Activated CD4-positive, alpha-beta T cell treated with anti-CD3 and anti-CD28 coated beads, Interleukin-2, amount 10 ng/mL, durations not matched to agents 24 days and 14 days (primary cell): ENCODE measurements at places on chromosomes 16 and 17. TPM values are rescaled to one million over a fixed set of nuclear protein-coding genes. Genes with fewer than 3 reads are reported as not detected.
A peak's percentile ranks its signal among the peaks of the same experiment; 100 is the strongest.

NACA2 gene
- not detected in 2 replicates for total RNA-seq

DNA sequence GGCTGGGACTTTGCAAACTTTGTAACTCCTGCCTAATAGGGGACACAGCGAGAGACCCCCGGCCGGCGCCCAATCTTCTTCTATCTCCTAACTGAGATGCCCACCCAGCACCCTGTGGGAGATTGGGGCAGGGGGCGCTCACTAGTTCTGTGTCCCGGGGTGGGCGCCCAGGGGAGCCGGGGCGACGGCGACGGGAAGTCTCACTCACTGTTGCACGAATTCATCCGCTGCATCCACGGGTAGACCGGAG lies 3.9 kb upstream of the HOXB5 start:
- no peak for DNase-seq

CDK3 gene
- 6.6 and 7.4 TPM in 2 replicates for total RNA-seq

ACSM2A gene
- 0.17 TPM in 1 of 2 replicates, not detected in the other for total RNA-seq

DNA sequence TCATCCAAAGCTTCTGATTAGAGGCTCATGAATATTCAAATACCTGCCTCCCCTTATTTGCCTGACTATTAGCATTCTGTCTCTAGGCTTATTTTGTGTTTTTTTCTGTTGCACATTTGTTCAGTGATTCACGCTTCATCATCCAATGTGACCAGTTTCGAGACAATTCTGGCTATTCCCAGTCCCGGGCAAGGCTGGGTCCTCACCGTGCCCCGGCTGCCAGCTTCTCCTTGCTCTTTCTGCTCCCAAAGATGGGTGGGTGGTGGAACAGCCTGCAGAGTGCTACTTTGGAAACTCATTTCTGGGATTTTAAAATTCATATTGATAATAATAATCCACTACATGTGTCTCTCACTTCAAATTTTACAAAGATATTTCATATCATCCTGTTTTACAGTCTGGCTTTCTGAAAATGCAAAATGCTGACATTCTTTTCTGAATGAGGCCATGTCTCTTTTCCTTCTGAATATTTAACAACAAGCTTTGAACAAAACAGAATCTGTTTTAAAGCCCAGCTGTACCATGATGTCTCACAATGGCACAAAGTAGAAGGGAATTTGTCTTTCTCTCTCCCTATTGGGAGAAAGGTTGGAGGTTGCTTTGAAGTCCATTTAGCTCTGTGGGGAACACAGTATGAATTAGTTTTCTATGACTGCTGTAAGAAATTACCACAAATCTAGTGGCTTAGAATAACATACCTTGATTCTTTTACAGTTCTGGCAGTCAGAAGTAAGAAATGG lies 116.9 kb upstream of the CDH13 start:
- DNase-seq = no peak

DNA sequence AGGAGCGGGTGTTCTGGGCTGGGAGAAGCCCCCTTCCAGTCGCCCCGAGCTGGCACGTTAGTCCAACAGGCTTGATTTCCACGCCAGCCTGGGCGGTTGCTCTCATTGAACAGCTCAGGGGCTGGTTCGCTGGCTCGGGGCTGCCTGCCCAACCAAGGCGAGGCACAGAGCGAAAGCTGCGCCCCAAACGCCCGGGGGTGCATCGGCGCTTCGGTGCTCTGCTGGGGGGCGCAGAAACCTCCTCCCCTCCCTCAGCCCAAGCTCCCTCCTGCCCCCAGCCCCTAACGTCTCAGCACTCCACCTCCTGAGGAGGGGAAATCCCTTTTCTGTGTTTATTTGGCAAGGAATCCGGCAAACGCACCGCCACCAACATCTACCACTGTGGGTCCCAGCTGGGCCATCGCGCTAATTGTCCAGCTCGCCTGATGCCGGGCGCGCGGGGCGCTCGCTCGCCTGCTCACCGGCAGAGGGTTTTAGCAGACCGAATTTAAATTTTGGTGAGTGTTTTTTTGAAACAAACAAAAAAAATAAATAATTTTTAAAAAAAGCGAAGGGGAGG lies 29.5 kb upstream of the RBFOX1 start:
- DNase-seq = no peak

DNA sequence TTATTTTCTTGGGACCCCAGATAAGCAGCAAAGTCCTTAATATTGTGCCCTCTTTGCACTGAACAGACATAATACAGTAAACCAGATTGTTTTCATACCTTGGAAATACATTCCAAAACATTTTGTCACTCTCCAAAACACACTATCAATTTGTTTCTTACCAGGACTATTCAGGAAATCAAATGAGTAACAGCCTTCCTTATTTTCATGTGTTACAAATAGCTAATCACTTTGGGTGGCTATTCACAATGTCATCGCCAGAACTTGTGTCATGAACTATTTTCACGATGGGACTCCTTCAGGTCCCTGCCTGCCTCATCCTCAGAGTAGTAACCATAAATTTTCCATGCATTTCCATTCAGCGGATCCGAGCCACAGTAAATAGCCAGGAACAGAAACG lies 104.5 kb downstream of the MAP2K6 start:
- no peak for DNase-seq

PRSS53 gene
- 4.3 and 4.8 TPM in 2 replicates for total RNA-seq

DNA sequence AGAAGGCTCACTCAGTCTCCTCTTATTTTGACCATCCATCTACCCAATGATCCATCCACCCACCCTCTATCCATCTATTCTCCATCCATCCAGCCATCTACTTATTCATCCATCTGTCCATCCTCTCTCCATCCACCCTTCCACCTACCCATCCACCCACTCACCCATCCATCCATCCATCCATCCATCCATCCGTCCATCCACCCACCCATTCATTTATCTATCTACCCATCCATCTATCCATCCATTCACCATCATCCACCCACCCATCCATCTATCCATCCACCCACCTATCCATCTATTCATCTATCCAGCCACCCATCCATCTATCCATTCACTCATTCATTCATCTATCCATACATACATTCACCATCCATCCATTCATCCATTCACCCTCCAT lies 45.8 kb upstream of the PLCG2 start:
- no peak for DNase-seq

- no peak for DNase-seq
Observed at GRCh38 chr16:53968896-53969295, 264.9 kb downstream of the FTO start.

DNA sequence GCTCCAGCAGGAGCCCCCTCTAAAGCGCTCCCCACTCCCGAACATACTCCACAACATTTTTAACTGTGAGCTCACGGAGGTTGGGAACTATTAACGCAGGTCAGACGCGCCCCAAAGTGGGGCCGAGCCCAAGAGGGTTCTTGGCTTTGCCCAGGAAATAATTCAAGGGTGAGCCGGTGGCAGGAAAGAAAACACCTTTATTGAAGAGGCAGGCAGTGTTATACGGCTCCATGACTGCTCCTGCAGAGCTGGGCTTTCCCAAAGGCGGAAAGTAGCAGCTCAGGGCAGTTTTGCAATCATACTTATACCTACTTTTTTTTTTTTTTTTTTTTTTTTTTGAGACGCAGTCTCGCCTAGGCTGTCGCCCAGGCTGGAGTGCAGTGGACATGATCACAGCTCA lies 6.2 kb downstream of the ADCY9 start:
- DNase-seq = no peak

DNA sequence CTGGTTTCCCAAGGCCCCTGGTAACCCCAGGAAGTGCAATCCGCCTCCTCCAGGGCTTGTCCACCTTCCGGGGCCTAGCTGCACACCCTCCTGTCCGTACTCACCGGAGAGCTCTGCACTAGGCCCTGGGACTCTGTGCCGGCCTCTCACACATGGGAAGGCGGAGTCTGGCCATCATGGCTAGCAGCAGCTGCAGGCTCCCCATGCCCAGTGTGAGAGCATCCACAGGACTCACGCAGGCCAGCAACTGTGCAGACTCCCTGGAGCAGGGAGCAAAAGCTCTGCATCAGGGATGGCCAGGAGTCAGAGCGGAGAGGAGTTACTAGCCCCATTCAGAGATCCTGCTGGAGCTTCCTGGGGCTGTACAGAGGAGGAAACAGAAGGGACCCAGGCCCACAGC lies 20.2 kb downstream of the FOXN1 start:
- no peak for DNase-seq

- DNase-seq = no peak
Observed at GRCh38 chr16:24524855-24525677, 14.3 kb upstream of the RBBP6 start.

- DNase-seq = no peak
Observed at GRCh38 chr17:68693466-68693865, 92.3 kb upstream of the FAM20A start.

- peak; percentile 27 for DNase-seq
Observed at GRCh38 chr17:5837055-5837491, 233.1 kb upstream of the WSCD1 start.

B3GNT9 gene
- 5.5 and 5.6 TPM in 2 replicates for total RNA-seq

- peak; percentile 83 for DNase-seq
Observed at GRCh38 chr17:51371732-51372151, 111.4 kb downstream of the UTP18 start.

DNA sequence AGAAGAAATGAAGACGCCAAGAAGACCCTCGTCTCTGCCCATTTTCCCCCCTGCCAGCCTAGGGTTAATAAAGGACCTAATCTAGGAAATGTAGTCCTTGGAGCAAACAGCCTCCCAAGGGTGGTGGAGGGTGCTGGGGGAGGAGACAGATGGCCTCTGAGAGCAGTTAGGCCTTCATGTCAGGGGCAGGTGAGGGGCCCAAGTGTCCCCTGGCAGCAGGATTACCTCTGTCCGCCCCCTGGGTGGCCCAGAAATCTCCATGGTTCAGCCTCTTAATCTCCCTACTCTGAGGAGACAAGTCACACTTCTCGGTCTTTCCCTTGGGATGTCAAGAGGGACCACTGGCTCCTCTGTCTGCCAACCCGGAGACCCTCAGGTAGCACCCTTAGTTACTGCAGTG lies 365.4 kb upstream of the TNRC6C start:
- no peak for DNase-seq

DNA sequence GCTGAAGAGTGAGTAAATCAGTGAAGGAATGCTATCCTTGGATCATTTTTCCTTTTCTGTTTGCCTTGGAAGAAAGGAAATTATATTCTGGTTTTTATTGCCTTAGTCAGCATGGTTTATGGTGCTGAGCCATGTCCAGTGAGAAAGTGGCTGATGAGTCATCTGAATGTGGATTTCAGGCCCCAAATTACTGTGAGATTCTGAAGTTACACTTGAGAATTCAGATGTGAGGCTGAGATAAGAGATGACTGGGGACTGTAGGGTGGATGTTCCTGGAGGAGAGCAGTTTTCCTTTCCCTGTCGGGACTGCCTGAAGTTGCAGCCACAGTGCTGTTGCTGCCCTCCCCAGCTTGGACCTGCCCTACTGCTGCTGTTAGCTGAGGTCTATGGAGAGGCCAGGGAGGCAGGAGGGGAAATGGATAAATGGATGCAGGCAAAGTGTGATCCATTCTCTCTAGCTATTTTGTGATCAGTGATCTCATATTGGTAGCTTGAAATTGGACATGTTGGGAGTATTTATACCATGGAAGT lies 4.2 kb upstream of the MAP3K14 start:
- DNase-seq = no peak

ATP1B2 gene
- total RNA-seq = 0.14 and 0.37 TPM in 2 replicates

- no peak for DNase-seq
Observed at GRCh38 chr17:57092171-57092570, 7.1 kb downstream of the AKAP1 start.

SLC47A2 gene
- total RNA-seq = not detected in 2 replicates

GRCh38 chr16:35182043-35182677 lies 1722.7 kb downstream of the TP53TG3F start:
- DNase-seq = no peak

OTOP2 gene
- total RNA-seq = not detected in 2 replicates

ORAI3 gene
- 11.8 and 12.7 TPM in 2 replicates for total RNA-seq

DNA sequence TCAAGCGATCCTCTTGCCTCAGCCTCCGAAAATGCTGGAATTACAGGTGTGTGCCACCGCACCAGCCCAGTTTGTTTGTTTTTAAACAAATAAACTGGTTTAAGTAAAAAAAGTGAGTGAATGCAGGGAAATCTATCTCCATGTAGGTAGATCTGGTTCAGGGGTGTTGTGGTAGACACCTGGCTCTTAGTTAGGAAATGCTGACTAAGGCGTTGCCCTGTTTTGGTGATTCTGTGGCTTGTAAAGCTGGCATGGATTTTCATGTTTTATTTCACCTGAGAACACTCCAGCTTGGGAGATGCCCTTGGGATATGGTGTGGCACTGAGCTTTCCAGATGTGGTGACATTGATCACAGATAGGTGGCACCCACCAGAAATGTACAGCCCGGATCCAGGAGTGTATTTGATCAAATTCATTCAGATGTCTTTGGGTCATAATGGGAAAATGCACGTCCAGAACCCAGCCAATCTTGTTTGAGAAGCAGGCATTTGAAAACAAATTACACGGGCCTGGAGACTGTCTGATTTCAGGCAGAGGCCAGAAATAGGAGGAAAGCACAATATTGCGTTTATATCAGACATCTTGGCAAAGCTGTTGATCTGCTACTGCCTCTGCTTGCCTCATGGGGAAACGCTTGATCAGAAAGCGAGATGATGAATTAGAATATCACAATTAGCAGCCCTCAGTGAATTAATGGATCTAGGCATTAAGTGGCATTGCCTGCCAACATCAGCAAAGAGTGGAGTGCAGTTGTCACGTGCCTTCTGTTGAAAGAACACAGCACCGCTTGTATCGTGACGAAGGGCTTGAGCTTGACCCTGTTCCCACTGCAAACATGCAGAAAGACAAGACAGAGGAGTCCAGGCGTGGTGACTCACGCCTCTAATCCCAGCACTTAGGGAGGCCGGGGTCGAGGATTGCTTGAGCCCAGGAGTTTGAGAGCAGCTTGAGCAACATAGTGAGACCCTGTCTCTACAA lies 7.3 kb upstream of the IL34 start:
- no peak for DNase-seq

UTS2R gene
- 0.14 TPM in 1 of 2 replicates, not detected in the other for total RNA-seq

GJD3 gene
- 0.23 and 0.38 TPM in 2 replicates for total RNA-seq

C1QTNF1 gene
- not detected in 2 replicates for total RNA-seq

GRCh38 chr16:86533076-86533475 lies 22.0 kb downstream of the MTHFSD start:
- no peak for DNase-seq

DNA sequence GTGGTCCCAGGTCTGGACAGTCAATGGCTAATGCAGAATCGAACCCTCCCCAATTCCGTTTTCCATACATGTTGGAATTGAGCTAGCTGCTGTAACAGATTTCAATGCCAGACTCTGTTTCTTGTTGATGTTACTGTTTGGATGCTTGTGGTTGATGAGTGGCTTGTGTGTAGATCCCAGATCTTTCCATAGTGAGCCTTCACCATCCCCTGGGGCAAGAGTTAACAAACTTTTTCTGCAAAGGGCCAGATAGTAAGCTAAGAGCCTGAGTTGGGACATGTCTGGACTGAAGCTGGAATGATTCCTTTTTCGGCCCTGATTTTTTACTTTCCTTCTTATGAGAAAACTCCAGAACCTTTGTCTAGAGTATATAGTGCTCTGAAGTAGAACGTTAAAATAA lies 296.3 kb downstream of the CPPED1 start:
- DNase-seq = no peak
